CD8-positive, alpha-beta memory T cell (primary cell): ENCODE measurements at places on chromosomes 16 and 17. TPM values are rescaled to one million over a fixed set of nuclear protein-coding genes. Genes with fewer than 3 reads are reported as not detected.

- DNase-seq, result no peak
Measured at GRCh38 chr17:70905796-70906195, 736.5 kb downstream of the KCNJ2 start.

GRCh38 chr16:13594823-13595222, 325.1 kb upstream of the ERCC4 start:
- no peak for DNase-seq

GRCh38 chr16:17470182-17470907, 415 bp downstream of the XYLT1 start:
- peak; percentile 30 for DNase-seq

GRCh38 chr17:18141210-18141803, 32.8 kb downstream of the MYO15A start:
- no peak for DNase-seq

The HBZ gene
- total RNA-seq, result not detected
